SJSA1 (cell line): ENCODE measurements at places on chromosomes 1 and 21. TPM values are rescaled to one million over a fixed set of nuclear protein-coding genes. Genes with fewer than 3 reads are reported as not detected.

OR10Z1 gene
- not detected in 2 replicates for total RNA-seq

- DNase-seq, result no peak
Observed at GRCh38 chr1:204149635-204150565, 1.9 kb downstream of the ETNK2 start.

DNA sequence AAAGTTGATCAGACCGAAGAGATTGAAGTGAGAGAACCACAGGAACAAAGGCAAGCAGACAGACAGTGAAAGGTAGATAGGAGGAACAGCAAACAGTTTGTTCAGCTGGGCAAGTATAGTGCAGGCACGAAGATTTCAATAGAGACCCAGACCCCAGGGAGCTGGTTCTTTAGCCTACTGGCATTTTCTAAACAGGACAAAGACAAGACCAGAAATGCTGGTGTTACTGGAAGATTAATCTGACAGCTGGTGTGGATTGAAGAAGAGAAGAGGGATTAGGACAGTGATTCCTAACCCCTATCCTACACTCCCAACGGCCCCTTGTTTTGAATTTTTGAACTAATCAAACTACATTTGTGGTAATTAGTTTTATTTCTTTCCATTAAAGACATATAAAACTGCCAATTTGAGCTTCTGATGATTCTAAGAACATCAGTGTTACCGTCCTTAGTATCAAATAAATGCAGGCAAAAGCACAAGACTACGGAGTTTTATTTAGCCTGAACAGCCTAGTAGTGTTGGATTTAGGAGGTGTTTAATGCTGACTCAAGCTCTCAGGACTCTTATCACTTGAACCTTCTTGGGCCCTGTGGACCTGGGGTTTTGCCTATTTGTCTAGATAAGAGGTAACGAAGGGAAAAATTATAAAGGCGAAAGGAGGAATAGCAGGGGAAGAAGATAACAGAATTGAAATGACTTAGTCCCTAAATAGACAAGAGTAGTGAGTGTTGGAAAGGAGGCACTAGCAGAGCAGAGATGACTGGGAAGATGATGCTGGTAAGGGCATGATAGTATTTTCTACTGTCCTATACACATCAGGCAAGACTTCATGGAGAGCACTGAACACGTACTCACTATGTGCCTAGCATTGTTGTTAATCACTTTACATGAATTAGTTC, 2.0 kb downstream of the NPL start:
- DNase-seq, result no peak

DNA sequence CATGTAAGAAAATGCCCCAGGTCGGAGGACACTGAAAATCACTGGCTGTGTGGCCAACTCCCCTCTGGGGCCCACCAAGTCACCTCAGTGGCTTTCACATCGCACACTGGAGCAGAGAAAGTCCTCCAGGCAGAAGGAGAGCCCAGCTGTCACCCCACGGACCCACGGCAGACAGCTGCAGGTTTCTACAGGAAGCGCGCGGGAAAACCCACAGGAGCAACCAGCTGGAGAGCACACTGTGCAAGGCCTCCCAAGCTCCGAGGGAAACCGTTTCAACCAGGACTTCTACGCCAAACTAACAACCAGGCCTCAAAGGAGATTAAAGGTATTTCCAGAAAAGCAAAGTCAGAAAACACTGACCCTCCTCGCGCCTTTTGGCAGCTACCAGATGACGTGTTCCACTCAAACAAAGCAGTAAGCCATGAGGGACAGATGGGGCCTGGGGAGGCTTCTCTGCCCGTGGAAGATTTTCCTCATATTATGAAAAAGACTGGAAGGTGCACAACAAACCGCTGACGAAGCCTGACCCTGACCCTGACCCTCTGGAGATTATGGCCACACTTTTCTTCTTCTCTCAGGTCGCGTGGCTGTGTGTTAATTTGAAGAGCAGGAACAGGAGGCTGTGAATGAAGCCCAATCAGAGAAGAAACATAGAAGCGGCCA, 21.0 kb downstream of the WDR4 start:
- DNase-seq, result no peak

DNA sequence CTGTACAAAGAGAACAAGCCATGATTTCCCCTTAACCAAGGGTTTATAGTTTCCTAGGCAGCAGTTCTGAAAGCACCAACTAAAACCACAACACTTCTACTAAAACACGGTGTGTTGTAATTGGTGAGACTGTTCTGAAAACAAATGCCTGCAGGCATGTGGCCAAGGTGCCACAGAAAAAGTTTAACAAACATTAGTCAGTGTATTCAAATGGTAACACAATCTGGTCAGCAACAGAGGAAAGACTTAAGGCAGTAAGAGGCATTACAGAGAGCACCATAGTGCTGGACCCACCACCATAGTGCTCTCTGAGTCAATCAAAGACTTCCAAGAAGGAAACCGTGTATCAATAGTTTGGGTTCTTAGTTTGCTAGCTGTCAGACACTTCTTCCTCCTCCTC, 16.7 kb downstream of the SNIP1 start:
- DNase-seq, result no peak

DNA sequence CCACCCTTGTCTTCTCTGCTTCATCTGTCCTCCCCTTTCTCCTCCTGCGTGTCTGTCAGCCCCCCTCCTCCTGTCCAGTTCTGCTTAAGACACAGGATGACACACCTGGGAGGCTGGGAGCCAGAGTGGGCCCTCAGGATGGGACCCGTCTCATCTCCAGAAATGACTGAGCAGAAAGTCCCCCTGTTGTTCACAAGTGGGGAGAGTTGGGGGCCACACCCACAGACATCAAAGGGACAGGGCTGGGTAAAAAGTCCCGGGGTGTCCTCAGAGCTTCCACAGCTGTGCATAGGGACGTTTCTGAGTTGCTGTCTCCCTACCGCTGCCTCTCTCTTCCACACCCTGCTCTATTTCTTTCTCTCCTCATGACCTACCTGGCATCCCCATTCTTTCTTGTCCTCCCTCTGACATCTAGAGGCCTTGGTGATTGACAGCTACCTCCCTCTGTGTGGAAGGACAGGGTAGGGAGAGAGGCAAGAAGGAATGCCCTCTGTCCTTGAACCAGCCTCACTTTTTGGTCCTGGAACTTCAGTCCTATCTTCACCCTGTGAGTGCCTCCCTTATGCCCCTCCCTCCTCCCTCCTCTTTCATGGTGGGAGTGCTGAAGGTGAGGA, 19.5 kb upstream of the SH2D2A start:
- DNase-seq, result no peak
